Smooth muscle cell of the coronary artery (primary cell): ENCODE measurements at places on chromosomes 13 and 19. TPM values are rescaled to one million over a fixed set of nuclear protein-coding genes. Genes with fewer than 3 reads are reported as not detected.

BCAM gene
- 2.6 and 7.3 TPM in 2 replicates for total RNA-seq

TMEM147 gene
- 81.6 and 151 TPM in 2 replicates for total RNA-seq

C2CD4C gene
- under 0.01 TPM in 1 of 2 replicates, not detected in the other for total RNA-seq

C19orf81 gene
- total RNA-seq = not detected in 2 replicates

COL5A3 gene
- total RNA-seq = 0.38 and 4.3 TPM in 2 replicates

LIM2 gene
- total RNA-seq = not detected in 2 replicates

FAM216B gene
- not detected in 2 replicates for total RNA-seq

ANKLE1 gene
- total RNA-seq = 0.12 and 0.38 TPM in 2 replicates
